Chondrocyte (in vitro differentiated cells): ENCODE measurements at places on chromosomes 11 and 22.

GRCh38 chr11:132856032-132856431 lies 676.3 kb downstream of the OPCML start:
- DNase-seq, result no peak

GRCh38 chr11:115759622-115760460 lies 255.6 kb upstream of the CADM1 start:
- no peak for DNase-seq

- DNase-seq, result peak; percentile 99
These were observed at the start of gene TMEM80 for GRCh38 chr11:695538-696248. TMEM80 (plus strand) TSS chr11:695816; CDS start chr11:695828, 12 bp downstream.

- no peak for DNase-seq
These were observed 207.5 kb downstream of the CTTN start for GRCh38 chr11:70605846-70606245.

DNA sequence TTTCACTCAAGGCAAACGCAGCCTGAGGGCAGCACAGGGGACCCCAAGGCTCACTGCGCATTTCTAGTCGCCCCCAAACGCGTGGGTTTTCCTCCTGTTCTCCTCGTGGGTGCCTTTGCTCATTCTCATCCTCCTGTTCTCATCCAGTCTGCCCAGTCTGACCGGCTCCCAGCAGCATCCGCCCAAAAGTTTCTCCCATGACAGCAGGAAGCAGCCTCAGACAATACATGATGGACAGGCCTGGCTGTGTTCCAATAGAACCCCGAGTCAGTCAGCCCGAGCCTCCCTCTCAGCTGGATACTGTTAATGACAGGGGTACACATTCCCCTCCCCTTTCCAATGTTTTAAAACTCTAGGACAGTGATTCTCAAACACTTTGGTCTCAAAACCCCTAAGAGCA lies 22.5 kb upstream of the KRTAP5-7 start:
- DNase-seq, result peak; percentile 53

DNA sequence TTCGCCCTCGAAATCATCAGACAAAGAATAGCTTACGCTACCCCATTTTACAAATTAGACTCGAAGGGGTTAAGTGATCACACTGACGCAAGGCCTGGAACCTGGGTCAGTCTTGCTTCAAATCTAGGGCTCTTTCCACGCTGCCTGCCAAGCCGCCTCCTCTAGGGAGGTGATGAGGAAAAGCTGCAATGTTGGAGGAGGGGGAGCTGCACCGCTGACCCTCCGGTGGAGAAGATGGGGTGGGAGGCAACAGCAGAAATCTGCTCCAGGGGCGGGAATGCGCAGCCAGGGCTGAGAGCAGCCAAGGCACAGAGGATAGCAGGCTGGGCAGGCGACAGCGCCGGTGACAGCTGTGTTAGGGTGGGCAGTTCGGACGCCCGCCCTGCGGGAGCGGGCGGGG lies 595 bp downstream of the SYVN1 start:
- no peak for DNase-seq

GRCh38 chr22:19750507-19751490 lies 9.8 kb upstream of the TBX1 start:
- DNase-seq, result no peak

DNA sequence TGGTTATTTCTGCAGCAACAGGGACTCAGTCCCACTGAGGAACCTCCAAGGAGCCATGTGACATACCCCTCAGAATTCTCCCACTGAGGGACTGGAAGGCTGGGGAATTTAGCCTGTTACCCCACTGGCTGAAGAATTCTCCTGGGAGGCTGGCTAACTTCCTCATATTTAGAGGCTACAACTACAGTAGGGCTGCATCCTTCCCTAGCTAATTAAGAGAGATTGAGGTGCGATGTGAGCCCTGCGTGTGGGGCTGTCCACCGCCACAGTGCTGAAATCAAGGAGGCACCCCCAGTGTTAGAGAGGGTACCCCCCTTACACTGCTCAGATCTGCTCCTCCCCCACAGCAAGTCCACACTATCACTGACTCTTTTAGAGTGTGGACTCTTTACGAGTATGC lies 21.1 kb downstream of the EIF3F start:
- DNase-seq, result no peak

DNA sequence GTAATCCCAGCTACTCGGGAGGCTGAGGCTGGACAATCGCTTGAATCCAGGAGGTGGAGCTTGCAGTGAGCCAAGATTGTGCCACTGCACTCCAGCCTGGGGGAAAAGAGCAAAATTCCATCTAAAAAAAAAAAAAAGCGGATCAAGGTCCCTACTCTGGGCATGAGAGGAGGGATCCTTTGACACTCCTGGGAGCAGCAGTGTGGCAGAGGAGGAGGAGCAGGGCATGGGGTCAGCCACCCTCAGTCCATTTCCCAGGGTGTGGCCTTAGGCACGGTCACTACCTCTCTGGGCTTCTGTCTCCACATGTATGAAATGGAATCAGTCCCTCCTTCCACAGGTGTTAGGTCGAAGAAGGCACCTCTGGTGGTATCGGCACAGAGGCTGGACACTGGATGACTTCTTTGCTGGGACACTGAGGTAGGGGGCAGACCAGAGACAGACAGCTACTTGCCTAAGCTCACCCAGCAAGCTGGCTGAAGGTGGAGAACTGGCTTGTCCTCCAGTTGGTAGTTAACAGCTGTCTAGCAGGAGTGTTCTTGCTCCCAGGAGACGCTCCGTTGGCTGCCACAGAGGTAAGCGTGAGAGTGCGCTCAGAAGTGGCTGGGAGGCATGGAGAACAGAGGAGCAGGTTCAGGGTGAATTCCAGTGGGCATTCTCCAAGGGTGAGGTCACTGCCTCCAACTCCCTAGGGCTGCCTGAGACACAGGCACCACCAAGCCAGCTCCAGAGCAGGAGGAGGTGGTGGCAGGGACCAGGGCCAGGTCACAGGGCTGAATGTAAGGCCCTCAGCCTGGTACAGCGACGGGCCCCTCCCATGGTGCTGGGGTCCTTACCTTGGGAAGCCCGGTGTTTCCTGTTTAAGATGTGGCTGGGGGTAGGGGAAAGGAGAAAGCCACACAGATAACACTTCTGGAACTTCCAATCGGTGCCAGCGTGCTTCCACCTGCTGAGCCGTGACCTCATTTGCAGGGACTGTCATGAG lies 19.5 kb downstream of the TXN2 start:
- DNase-seq, result no peak

DNA sequence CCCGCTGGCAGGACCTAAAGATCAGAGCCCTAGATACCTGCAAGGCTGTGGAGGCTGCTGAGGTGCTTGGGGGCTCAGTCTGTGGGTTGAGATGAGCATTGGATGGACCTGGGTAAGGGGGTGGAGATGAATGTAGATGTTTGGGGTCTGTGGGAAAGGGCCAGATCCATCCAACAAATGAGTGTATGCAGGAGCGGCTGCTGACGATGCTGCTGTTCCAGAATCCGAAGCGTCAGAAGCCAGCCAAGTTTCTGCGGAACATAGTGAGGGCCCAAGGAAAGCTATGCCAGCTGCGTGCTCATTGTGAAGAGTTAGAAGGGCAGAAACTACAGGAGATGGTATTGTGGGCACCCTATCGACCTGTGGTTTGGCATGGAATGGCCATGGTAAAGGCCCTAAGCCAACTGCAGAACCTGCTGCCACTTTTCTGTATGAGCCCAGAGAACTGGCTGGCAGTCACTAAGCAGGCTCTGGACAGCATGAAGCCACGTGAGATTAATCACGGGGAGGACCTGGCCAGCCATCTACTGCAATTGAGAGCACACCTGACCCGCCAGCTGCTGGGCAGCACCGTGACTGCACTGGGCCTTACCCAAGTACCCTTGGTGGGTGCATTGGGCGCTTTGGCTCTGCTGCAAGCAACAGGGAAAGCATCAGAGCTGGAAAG lies 36.6 kb downstream of the RRP8 start:
- no peak for DNase-seq

- DNase-seq, result no peak
These were observed 1727.5 kb downstream of the LRRC4C start for GRCh38 chr11:39732001-39732400.

- DNase-seq, result no peak
These were observed 16.1 kb downstream of the POLD4 start for GRCh38 chr11:67337257-67337656.

DNA sequence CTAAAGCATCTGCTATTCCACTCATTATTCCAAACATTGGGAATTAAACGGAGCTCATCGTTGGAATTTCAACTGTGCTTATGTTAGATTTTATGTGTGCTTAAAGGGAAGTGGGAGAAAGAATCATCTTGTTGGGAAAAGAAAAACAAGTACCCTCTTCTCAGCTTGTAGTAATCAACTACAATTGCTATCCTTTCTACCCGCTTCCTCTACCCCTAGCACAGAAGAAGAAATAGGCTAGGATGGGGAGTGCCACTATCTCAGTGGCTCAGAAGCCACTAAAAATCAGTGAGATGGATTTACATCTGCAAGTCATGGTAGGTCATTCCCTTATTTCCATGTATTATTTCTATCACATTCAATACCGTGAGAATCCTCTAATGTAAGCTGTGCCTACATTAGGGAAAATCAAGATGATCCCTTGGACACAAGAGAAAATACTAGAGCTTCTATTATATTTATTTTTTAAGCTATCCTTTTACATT lies 97.9 kb upstream of the CD44 start:
- DNase-seq, result no peak

GRCh38 chr11:116678887-116679286 lies 93.9 kb downstream of the BUD13 start:
- DNase-seq, result no peak

GRCh38 chr22:27561286-27561904 lies 240.2 kb downstream of the MN1 start:
- DNase-seq, result no peak

DNA sequence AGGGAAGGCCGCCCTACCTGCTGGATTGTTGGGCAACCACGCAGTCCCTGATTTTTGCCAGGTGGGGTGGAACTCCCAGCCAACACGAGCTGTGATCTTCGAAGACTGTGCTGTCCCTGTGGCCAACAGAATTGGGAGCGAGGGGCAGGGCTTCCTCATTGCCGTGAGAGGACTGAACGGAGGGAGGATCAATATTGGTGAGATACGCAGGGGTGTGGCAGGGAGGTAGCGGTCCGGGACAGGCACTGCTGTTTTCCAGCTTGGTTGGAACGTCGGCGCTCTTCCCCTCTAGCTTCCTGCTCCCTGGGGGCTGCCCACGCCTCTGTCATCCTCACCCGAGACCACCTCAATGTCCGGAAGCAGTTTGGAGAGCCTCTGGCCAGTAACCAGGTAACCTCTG lies 7.6 kb downstream of the ACAD8 start:
- DNase-seq, result no peak

GRCh38 chr11:129372609-129373488 lies 2.8 kb upstream of the BARX2 start:
- DNase-seq, result no peak

DNA sequence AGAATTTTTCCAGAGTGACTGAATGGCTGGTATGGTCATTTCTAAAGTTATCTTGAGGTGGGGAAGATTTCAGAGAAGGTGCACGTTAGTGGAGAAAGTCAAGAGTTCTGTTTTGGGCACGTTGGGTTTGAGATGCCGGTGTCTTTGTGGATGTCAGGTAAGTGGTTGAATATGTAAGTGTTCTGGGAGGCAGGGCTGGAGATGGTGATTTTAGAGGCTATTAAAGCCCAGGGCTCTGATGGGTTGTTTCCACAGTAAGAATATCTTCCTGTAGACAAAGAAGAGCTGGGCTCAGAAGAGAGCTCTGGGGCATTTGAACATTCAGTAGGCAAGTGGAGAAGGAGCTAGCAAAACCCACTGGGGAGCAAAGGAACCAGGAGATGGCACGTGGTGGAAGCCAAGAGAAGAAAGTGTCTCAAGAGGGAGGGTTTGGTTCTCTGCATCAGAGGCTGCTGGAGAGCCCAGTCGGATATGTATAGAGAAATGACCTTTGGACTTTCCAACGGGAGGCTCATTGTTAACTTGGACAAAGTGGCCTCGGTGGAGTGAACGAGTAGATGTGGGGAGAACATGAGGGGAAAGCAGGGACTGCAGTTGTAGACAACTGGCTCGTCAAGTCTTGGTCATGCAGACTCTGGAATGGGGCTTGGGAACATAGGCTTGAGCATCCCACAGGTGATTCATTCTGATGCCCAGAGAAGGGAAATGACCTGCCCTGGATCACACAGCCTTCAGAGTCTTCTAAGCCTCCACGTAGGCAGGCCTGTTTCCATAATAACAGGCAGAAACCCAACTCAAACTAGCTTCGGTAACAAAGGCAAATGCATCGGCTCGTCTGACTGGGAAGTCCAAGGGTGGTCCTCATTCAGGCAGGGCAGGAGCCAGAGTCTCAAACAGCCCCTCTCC lies 98.4 kb upstream of the PARVA start:
- DNase-seq, result no peak

DNA sequence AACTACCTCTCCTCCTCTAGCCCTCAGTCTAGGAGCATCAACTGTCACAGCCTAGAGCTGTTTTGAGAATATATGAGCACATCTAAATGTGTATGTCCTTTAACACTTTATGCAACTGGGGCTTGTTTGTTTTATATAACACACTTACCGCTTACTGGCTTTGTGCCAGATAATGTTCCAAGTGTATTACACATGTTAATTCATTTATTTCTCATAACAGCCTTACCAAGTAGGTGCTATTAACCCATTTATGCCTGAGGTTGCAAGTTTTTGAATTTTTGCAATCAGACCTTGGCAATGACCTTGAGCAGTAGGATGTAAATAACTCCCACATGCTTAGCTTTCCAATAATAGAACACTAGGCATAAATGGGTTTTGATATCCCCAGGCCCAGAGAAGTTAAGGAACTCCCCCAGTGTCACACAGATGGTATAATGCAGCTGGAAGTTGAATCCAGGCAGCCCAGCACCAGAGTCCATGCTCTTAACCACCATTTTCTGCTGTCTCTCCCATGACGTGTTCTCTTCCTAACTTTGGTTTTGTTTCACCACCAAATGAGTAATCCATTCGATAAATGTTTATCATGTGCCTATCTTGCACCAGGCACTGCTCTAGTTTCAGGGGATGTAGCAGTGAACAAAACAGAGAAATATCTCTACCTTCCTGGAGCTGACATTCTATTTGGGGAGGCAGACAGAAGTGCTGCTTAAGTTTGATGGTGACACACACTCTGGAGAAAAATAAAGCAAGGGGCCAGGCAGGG lies 23.1 kb downstream of the PRDM11 start:
- no peak for DNase-seq

- DNase-seq, result no peak
These were observed 7.3 kb upstream of the TEAD1 start for GRCh38 chr11:12666915-12667314.

- no peak for DNase-seq
These were observed 41.8 kb downstream of the TST start for GRCh38 chr22:36977401-36977861.

DNA sequence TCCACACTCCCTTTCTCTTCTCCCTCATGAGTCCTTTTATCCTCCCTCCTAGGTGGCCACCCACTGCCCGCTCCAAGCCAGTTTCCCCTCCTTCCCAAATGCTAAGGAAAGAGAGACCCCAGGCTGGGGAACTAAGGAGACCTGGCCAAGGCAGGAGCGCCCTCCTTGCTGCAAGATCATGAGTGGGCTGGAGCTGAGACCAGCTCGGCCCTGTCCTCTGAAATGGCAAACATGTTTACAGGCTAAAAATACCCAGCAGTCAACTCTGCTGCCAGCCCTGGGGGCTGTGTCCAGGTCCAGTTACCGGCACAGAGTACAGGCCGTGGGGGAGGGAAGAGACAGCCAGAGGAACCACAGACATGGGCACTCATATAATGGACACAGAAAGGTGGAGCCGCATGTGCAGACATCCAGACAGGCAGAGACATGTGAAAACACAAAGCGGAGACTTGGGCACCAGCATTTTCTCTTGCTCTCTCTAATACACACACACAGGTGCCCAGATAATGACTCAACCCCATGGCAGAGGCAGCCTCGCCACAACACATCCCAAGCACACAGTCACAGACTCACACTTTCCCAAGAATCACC lies 1.2 kb upstream of the AHNAK start:
- peak; percentile 46 for DNase-seq
